Stimulated activated CD8-positive, alpha-beta memory T cell treated with anti-CD3 and anti-CD28 coated beads, Interleukin-7, amount 100 ng/mL, for 24 hours (primary cell): ENCODE measurements at places on chromosomes 12 and 14.

- no peak for DNase-seq
Observed at GRCh38 chr12:49567302-49567610, 686 bp downstream of the MCRS1 start.

- no peak for DNase-seq
Observed at GRCh38 chr12:14505626-14506596, 61.8 kb downstream of the PLBD1 start.

GRCh38 chr14:102819747-102820330 is 42.6 kb downstream of the TRAF3 start:
- DNase-seq = no peak

DNA sequence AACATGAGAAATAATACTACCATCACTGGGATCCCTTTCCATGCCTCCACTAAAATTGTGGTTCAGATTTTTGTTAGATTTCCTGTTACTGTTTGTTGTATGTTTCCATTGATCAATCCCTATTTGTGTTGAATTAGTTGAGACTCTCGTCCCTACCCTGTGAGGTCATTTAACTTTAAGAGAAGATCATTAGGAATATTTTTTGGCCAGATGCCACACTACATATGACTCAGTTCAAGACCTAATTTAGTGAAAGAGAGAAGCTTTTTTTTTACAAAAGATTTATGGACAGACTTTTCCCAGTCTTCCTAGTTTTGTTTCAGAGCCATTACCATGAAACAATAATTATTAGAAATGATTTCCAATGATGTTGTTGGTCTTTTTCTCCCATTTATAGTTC is 35.5 kb downstream of the CPSF6 start:
- DNase-seq = no peak

DNA sequence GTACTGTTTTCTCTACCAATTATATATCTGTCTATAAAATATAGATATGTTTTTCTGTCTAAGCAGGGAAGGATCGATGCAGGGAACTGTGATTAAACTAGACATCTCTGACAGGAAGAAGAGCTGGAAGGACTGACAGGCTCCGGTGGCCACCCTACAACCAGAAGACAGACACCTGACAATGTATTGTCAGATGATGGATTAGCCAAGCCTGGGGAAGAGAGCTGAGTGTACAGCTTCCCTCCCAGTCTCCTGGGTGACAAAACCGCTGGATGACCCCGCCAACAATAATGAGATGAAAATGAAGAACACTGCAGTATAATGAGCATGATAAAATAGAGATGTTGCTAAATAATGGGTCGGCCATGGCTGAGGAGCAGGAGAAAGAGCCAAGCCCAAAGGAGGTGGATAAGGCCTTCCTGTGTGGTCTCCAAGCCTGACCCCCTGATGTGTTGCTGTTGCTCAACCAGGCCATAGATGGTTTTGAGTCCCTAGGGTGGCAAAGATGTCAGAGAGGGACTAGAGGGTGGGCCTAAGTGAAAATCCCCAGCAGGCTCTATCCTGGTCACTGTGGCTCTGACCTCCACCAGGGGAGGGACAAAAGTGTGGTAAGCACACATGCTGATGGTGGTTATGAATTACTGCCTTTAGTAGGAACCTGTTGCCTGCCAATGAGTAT is 28.2 kb downstream of the DHRS2 start:
- no peak for DNase-seq

GRCh38 chr12:67704071-67704470 is 55.5 kb downstream of the DYRK2 start:
- no peak for DNase-seq
